ENCODE measurements at places on chromosomes 7 and 10.

- peak; percentile 47 for DNase-seq
These were observed 24.6 kb upstream of the ITGA8 start for GRCh38 chr10:15744217-15744865.

DNA sequence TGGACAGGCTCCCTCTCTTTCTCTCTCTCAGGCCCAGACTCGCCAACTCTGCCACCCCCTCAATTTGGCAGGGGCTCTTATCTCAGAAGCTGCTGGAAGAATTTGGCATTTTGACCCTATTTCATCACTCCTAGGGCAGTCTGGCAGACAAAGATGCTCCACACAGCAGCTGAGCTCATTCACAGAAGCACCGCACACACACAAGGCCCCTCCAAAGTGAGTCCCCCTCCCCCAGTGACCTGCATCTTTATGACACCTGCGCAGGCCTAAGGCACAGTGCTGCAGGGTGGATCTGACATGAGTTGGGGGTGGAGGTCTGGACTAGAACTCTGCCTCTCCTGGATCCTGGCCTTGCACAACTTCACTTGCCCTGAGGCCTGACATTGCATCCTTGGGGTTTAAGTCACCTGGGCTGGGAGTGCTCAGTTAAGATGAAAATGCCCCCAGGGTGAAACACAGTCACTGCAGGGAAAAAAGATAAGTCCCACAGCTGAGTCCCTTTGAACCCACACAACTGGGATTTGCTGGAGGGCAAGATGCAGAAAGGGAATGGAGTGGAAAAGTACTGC, 41.1 kb upstream of the DUSP5 start:
- DNase-seq, result no peak

GRCh38 chr7:135175931-135176330, 5.4 kb upstream of the CYREN start:
- DNase-seq, result no peak

DNA sequence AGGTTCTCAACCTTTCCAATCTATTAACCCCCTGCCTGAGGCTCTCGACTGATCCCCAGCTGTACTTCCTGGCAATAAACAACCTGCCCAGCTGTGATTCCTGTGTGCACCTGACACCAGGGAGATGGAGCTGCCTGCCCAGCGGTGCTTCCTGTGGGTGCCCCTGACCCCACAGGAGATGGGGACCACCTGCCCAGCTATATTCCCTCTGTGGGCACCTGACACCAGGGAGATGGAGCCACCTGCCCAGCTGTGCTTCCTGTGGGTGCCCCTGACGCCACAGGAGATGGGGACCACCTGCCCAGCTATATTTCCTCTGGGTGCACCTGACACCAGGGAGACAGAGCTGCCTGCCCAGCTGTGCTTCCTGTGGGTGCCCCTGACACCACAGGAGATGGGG, 184.0 kb downstream of the DIP2C start:
- no peak for DNase-seq

DNA sequence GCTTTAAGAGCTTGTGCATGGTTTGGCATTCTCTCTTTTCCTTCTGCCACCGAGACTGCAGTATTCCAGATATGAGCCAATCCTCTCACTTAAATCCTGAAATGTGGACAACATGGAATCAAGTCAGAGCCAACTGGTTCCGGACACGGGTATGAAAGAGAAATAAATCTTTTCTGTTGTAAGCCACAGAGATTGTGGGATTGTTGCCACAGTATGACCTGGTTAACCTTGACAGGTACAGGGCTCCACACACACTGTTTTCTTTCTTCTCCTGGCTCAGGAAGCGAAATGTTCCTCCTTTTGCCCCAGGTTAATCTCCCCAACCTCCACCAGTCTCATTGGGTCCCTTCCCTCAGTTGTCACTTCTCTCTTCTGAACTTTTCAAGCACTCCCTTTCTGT, 6.5 kb upstream of the NAMPT start:
- DNase-seq, result no peak

DNA sequence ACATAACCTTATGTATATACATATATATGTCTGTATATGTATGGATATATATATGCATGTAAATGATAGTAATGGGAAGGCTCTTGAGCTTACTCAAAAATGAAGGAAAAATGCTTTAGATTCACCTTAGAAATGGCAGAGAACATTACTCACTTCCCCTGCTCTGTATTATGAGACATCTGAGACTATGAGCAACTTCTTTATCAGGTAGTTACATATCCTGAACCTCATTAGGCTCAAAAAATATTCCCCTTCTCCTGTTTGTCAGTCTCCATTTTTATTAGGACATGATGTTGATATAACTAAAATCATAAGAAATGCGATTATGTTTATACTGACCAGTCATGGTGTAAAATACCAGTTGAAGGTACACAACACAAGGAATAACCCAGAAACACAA, 800.1 kb upstream of the ZWINT start:
- no peak for DNase-seq

- DNase-seq, result no peak
These were observed 96.4 kb downstream of the MAGI2 start for GRCh38 chr7:79357101-79357500.

GRCh38 chr7:96116173-96116572, 205.7 kb downstream of the SLC25A13 start:
- DNase-seq, result no peak

GRCh38 chr7:122465296-122465695, 160.7 kb upstream of the FEZF1 start:
- DNase-seq, result no peak

GRCh38 chr10:48507933-48508790, 96.7 kb downstream of the ARHGAP22 start:
- no peak for DNase-seq

DNA sequence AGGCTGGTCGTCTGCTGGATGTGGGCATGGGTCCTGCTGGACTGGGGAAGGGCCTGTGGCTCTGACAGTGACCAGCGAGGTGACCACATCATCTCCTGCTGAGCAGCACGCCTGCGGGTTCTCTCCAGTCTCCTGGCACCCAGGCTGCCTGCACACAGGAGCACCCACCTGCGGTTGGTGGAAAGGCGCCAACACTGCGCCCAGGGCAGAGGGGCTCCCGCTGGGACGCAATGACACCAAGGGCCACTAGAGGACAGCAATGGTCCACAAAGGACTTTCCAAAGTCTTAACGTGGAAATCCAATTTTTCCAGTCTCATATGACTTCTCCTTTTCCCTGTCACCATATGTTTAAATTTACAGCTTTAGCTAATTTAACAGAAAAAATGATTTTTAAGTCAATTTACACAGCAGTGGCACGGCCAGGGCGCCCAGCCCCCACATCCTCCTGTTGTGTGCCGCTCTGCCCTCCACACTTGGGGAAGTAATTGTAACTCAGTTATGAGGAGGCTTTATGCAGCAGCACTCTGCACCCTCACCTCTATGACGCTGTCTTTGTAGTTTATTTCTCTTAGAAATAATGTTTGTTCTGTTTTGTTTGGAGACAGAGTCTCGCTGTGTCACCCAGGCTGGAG, 38.1 kb downstream of the CFAP46 start:
- peak; percentile 55 for DNase-seq

GRCh38 chr7:2003451-2003930, 229.3 kb downstream of the MAD1L1 start:
- no peak for DNase-seq

GRCh38 chr7:131720703-131721102, 164.3 kb upstream of the PODXL start:
- no peak for DNase-seq

- no peak for DNase-seq
These were observed 137.4 kb upstream of the KCNMA1 start for GRCh38 chr10:77774940-77775391.

DNA sequence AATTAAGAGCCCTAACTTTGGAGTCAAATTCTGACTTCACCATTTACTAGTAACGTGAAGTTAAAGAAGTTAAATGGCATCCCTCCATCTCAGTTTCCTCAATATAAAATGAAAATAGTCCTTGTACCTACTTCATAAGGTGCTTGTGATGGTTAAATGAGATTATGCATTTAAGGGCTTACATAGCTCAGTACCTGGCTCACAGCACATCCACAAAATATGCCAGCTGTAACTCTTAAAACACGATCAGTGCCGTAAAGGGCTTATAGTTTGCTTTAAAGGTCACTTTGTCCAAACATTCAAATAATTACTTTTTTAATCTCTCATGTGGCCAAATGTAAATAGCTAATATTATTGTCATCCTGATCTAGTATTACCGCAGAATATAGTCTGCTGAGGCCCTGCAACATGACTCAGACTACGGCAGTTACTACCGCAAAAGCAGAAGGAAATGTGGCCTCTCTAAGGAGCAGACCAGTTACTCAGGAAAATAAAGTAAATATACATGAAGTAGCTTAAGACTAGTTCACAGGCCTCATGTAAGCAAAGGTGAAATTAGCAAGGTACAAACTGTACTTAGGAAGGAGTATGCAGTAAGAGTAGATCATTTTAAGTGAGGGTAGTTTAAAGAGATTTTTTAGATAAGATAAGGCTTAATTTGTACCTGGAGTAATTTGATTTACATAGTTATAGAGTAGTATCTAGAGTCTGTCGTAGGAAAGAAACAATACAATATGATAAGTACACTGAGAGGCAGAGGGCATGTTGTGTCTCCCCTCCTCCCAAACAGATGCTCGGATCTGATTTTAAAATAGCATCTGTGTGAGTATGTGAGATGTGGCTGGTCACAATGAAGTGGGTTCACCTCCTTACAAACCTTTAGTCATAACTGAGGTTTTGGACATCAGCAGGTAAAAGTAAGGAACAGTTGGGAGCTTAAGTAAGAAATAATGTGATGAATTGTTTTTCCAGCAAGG, 13.1 kb downstream of the CASP2 start:
- no peak for DNase-seq

DNA sequence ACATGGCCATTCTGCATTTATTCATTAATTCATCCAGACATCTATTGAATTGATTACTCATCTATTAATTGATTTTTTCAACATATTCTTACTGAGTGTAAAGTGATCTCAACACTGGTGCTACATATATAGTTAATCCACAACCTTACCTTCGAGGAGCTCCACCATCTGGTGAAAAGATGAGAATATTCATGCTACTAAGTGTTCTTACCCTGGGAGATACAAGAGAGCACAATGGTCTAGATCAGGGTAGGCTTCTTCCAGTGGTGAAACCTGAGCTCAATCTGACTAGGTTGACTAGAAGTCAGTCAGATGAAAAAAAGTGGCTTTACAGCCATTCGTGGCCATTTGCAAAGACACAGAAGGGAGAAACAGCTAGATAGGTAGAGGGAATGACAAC, 507.4 kb downstream of the ANKRD7 start:
- DNase-seq, result peak; percentile 27

GRCh38 chr10:75410132-75411005, 8.8 kb upstream of the ZNF503 start:
- DNase-seq, result no peak

GRCh38 chr7:94355454-94355853, 39.2 kb upstream of the COL1A2 start:
- DNase-seq, result no peak

DNA sequence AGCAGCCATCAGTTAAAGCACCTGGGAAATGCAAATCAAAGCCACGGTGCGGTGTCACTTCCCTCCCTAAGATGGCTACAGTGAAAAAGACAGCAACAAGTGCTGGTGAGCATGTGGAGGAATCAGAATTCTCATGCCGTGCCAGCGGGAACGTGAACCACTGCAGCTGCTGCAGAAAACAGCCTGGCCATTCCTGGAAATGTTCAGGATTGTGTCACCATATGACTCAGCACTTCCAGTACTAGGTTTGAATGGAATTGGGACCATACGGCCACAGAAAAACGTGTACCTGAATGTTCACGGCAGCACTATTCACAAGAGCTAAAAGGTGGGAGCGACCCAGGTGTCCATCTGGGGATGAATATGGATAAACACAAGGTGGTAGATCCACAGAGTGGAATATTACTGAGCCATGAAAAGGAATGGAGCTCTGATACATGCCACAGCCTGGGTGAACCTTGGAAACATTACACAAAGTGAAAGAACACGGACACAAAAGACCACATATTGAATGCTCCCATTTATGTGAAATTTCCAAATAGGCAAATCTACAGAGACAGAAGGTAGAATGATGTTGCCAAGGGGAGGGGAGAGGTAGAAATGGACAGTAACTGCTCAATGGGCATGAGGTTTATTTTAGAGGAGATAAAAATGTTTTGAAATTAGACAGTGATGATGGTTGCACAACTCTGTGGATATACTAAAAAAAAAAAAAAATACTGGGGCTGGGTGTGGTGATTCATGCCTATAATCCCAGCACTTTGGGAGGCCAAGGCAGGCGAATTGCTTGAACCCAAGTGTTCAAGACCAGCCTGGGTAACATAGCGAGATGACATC, 61.6 kb downstream of the MICALL2 start:
- no peak for DNase-seq

GRCh38 chr7:71349682-71350481, 217.9 kb downstream of the GALNT17 start:
- DNase-seq, result no peak

DNA sequence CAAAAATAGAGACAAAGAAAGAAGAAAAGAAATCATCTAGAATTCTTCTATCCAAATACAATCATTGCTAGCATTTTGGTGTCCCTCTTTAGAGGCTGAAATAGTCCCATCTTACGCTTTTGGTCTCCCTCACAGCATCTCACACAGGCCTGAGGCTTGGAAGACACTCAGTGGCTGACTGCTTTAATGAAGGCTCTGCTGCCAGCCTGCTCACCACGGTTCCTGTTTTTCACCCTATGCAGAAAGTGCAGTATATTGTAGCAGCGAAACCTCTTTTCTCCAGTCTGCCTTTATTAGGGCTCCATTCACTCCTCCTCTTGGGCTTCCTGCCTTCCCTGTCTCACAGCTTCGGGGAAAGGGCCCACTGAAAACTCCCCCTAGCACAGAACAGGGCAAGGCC, 102.2 kb downstream of the JCAD start:
- no peak for DNase-seq

DNA sequence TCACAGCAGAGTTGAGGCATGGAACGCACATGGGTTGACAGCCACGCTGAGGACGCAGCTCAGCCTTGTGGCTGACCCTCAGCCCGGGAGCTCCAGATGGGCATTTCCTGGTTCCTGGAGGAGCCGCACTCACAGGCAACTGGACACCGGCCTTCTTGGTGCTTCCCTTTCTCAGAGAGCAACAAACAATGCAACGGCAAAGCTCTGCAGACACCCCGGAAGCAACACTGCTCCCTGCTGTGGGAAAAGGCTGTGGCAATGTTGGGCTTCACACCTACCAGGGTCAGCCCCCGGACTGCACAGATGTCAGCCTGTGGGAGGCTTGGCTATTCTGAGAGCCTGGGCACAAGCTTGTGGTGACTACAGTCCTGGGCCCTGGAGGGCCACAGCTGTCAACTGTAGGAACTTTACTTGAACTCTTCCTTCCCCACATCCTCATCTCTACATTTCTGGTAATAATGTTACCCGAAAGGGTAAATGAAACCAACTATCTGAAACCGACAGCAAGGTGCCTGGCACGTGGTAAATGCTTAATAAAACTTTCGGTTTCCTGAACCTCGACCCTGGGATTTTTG, 597.5 kb upstream of the MKI67 start:
- no peak for DNase-seq

DNA sequence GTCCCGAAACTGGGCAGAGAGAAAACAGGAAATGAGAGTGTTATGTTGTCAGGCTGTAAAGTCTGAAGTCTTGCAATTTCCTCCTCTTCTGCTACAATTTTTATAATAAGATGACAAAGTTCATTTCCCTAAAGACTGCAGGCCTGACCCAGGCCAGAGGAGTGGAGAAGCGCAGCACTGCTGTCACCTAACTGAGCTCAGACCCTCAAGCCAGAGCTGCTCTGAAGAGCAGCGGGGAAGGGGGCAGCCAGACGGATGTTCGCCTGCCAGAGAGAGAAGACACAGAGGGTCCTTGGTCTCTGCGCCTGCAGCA, 12.6 kb upstream of the AOAH start:
- DNase-seq, result no peak

- peak; percentile 45 for DNase-seq
These were observed 95.7 kb downstream of the BICC1 start for GRCh38 chr10:58608351-58608750.

- no peak for DNase-seq
These were observed 123.6 kb downstream of the EXOC4 start for GRCh38 chr7:133376514-133376913.
